Uterus (tissue), 4 donors: ENCODE measurements at places on chromosomes 12 and 14.
A peak's percentile ranks its signal among the peaks of the same experiment; 100 is the strongest.

- DNase-seq: no peak
These were observed 137.3 kb downstream of the WIF1 start for GRCh38 chr12:64983771-64984278.

DNA sequence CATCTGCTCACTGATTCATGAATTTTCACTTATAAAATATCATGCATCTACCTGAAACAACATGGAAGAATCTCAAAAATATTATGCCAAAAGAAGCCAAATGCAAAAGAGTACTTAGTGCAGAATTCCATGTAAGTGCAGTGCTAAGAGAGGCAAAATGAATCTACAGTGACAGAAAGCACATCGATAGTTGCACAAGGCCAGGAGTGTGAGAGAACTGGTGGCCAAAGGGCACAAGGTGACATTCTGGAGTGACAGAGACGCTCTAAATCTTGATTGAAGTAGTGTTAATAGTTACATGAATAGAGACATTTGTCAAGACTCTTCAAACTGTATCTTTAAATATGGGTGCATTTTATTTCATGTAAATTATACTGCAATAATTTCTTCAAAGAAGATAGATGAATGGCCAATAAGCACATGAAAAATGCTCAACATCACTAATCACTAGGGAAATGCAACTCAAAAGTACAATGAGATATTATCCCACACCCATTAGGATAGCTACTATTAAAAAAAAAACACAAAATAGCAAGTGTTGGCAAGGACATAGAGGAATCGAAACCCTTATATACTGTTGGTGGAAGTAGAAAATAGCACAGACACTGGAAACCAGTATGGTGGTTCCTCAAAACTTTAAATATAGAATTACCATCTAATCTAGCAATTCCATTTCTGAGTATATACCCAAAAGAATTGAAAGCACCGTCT is 71.7 kb upstream of the KICS2 start:
- no peak for DNase-seq

- DNase-seq: no peak
These were observed 2.5 kb upstream of the DIO3 start for GRCh38 chr14:101558739-101559240.

- no peak for DNase-seq
These were observed 36.9 kb upstream of the A2ML1 start for GRCh38 chr12:8785499-8785898.

DNA sequence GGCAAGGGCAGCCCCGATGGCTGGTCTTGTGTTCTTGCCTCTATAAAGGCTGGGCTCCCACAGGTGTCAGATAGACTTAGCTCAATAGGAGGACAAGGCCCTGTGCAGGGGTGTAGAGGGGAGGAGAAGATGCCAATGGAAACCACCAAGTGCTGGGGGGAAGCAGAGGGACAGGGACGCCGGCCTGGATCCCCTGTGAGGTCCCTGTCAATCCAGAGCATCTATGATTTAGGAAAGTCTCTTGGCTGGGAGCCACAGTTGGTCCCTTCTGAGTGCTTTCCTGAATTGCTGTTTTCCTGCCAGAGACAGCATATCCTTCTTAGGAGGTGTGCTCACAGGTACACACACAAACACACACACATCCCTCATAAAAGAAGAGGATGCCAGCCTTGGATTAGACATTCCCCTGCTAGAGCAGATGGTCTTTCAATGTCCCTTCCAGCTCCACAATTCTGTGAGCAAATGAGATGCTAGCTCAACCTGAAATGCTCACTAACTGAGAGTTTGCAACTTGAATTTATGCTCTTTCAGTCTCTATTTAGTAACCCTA is 62.7 kb downstream of the TTC7B start:
- DNase-seq: no peak

GRCh38 chr14:23057757-23058653 is 685 bp upstream of the CDH24 start:
- peak; percentile 89 for DNase-seq

- no peak for DNase-seq
These were observed 17.1 kb downstream of the SLC11A2 start for GRCh38 chr12:51009056-51009440.

- no peak for DNase-seq
These were observed 140.1 kb upstream of the CPSF6 start for GRCh38 chr12:69099201-69099837.

DNA sequence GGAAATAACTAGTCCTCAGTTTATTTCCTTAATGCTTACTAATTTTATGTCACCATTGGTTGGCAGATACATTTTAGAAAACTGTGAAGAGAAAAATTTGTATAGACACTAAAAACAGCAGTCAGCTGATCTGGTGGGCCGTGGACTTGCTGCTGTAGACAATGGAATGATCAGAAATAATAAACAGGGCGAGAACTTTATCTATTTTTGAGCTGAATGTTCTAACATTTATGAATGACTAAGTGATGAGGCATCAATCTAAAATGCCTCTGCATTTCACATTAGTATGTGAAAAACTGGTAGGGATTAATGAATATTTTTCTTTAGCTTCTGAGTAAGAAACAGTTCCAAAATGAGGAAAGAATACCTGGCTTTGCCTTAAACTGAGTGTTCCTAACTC is 24.8 kb upstream of the PKP2 start:
- no peak for DNase-seq
